ENCODE measurements at places on chromosomes 6 and 20.
A peak's percentile ranks its signal among the peaks of the same experiment; 100 is the strongest.

- DNase-seq, result no peak
Measured at GRCh38 chr6:1042583-1043457, 269.1 kb upstream of the FOXQ1 start.

- no peak for DNase-seq
Measured at GRCh38 chr6:45118754-45119153, 209.4 kb upstream of the RUNX2 start.

DNA sequence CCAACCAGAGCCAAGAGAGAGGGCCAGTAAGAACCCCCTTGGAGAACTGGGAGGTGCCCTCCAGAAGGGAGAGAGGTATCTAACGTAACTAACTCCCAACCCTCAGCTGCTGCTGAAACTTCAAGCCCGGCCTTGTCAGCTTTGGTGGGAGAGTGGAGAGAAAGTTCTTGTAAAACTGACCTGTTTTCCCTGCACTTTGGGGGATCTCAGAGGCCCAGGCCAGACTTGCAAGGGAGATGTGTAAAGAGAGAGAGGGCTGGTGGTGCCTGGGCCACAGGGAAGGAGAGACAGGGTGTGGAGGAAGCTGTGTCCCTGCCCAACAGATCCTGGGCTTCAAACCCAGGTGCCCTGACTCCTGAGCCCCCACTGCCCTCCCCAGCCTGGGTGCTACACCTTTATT, 17.3 kb upstream of the IP6K3 start:
- no peak for DNase-seq

DNA sequence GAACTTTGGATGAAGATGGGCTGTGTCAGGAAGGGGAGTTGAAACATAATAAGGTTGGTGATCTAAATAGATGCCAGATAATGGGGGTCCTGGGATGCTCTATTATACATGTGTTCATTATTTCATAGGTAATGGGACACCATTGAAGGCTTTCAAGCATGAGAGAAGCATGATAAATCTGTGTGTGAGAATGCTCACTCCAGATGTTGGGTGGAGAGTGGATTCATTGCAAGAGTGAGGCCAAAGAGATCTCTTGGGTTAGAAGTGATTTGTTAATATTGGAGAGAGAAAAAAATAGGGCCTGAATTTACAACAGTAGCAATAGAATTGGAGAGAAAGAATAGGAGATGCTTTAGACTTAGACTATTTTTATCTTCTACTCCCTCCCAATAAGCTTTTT, 321.3 kb downstream of the SAMD5 start:
- DNase-seq, result no peak

DNA sequence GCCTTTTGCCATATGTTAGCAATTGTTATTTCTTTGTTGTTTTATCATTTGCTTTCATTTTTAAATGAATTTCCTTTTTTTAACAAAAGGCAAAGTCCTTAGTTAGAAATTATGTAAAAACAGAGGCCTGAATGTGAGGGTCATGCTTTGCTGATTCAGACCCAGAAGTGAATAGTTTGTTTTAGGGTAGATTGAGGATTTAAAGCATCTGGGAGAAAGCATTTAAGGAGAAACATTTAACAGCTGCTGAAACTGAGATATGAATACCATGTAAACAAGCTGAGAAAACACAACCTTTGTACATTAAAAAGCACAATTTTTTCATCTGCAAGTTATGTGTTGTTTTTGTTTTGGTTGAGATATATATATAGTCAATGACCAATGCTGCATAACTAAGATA, 8.0 kb downstream of the HTR1B start:
- no peak for DNase-seq

- DNase-seq, result peak; percentile 69
Measured at GRCh38 chr6:156425359-156426020, 351.7 kb upstream of the ARID1B start.

DNA sequence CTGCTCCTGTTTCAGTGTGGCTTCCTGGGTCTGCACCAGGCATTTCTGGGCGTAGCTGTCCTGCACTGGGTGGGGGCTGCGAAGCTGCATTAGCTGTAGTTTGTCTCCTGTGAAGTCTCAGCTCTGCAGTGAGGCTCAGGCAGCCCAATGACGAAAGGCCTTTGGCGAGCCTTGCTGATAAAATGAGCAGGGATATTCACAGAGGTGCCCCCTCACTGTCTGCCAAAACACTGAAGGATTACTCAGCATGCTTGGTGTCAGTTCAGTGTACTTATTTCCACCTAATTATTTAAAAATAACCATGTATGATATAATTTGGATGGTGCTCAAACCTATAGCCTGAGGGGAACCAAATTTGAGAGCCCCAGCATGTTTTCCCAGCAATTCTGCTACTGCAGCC, 73.5 kb downstream of the ECT2L start:
- no peak for DNase-seq

GRCh38 chr20:1775117-1775516, 117.5 kb upstream of the SIRPG start:
- DNase-seq, result no peak

DNA sequence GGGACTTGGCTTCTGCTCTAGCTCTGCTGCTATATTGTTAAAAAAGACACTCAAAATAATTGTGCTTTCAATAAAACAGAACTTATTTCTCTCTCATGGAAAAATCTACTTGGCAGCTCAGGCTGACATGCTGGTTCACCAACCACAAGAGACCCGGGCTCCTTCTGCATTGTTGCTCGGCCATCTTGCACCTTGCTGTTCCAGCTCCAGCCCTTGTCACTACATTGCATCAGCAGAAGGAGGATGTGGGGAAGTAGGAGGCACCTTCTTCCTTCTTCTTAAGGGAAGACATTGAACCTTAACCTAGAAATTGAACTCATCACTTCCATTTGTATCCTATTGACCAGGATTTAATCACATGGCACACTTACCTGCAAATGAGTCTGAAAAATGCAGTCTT, 6.6 kb upstream of the C20orf202 start:
- DNase-seq, result no peak

GRCh38 chr20:8389381-8390036, 257.4 kb downstream of the PLCB1 start:
- no peak for DNase-seq

DNA sequence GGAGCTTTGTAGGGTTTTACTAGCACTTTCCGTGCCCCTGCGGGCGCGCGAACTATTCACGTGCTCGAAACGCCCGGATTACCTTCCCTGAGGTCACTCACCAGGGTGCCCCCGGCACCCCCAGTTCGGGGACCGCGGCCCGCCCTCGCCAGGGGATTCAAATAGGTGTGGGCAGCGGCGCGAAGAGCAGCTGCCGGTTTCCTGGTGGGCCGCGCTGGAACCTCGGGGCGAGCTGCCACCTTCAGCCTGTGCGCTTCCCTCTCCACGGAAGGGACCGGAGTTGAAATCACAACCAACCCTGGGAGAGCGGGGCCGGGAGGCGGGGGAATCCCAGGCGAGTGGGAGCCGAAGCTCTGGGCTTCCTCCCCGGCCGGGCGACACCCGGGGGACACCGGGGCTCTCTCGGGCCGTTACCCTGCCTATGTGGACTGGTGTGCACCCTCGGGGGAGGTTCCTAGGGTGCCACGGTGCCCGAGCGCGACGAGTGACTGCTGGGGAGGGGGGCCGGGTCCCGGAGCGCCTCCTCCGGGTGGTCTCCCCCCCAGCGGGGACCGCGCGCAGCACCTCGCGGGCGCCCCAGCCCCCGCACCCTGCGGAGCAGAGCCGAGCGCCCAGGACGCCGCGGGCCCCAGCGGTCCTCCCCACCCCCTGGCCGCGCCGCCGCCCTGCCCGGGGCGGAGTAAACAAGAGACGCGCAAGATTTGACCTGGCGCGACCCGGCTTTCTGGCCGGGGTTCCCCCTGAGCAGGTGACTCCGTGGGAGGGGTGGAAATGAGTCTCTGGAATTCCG, 2.1 kb upstream of the HIVEP2 start:
- peak; percentile 68 for DNase-seq

DNA sequence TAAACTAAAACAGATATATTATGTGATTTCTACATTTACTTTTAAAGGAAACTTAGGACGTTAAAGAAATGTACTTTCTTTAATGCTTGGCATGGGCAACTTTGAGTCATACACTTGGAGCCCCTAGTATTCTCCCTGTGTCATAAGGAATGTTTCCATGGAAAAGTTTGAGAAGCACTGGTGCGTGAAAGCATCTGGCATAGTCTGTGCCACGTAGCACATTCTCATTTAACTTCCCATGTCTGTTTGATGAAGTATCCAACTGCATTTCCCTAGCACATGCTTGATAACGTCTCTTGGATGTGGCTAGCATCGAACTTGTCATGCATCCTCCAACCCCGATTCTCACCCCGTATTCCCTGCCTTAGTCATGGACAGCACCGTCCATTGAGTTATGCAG, 172.0 kb downstream of the TBC1D7 start:
- no peak for DNase-seq

- DNase-seq, result no peak
Measured at GRCh38 chr20:56653211-56653610, 24.1 kb downstream of the TFAP2C start.

GRCh38 chr6:15305909-15306308, 60.0 kb downstream of the JARID2 start:
- no peak for DNase-seq
